ENCODE measurements at places on chromosomes 16 and 17. TPM values are rescaled to one million over a fixed set of nuclear protein-coding genes. Genes with fewer than 3 reads are reported as not detected.

The ARL17B gene
- 4.8 TPM for total RNA-seq

The ST6GALNAC1 gene
- not detected for total RNA-seq

The TBC1D3K gene
- total RNA-seq, result not detected

The CA4 gene
- total RNA-seq, result not detected

The P2RX1 gene
- total RNA-seq, result not detected

The ST6GALNAC2 gene
- not detected for total RNA-seq

DNA sequence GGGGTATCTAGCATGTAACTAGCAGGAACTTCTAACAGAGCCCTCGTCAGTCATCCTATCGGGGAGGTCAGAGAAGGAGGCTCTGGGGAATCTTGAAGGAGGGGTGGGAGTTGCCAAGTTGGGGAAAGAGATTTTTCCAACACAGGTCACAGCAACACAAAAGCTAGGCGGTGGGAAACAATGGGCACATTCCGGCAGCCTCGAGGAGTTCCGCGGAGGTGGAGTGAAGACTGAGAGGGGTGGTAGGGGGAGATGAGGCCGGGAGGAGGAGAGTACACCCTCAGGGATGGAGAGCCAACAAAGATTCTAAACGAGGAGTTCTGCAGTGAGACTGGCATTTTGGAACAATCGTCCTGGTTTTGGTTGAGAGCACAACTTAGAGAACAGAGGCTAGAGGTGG, 13.5 kb upstream of the CALB2 start:
- peaks cover 2% of the 10 kb centered on the region for H3K27me3 ChIP-seq
- H3K36me3 ChIP-seq, result no peaks in the 10 kb centered on the region
- no peak for DNase-seq
- no peak overlapping the region for H3K4me3 ChIP-seq

GRCh38 chr17:7220593-7221277, 997 bp downstream of the ACADVL start:
- H3K27ac ChIP-seq, result peak overlapping the region; percentile 73
- H3K4me1 ChIP-seq, result peaks cover 19% of the 10 kb centered on the region
- H3K36me3 ChIP-seq, result peaks cover 45% of the 10 kb centered on the region

GRCh38 chr16:6835941-6836340, 496.7 kb upstream of the RBFOX1 start:
- H3K27me3 ChIP-seq, result no peaks in the 10 kb centered on the region
- H3K36me3 ChIP-seq, result no peaks in the 10 kb centered on the region
- no peak overlapping the region for H3K27ac ChIP-seq
- no peaks in the 10 kb centered on the region for H3K4me1 ChIP-seq
- H3K4me3 ChIP-seq, result no peak overlapping the region

DNA sequence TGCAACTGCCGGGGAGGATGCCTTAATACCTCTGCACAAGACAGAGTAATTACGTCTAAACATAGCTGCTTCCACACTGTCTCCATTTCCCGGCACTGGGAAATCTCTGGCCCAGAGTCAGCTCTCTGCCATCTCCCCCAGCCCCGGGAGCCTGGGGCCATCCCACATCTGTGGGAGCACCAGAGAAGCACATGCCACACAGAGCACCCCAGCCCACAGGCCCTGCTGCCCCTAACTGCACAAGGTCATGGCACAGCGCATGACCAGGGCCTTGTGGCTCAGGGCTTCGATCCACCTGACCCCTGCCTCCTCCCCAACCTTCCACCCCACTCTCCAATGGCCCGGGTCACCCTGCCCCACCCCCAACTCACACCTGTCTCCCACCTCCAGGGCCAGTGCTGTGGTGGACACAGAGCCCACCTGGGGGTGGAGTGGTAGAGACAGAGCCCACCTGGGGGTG, 36.6 kb upstream of the RBFOX3 start:
- H3K4me3 ChIP-seq, result no peak overlapping the region
- no peak for DNase-seq
- no peaks in the 10 kb centered on the region for H3K36me3 ChIP-seq
- no peaks in the 10 kb centered on the region for H3K27me3 ChIP-seq
- H3K27ac ChIP-seq, result no peak overlapping the region
- H3K4me1 ChIP-seq, result no peaks in the 10 kb centered on the region

DNA sequence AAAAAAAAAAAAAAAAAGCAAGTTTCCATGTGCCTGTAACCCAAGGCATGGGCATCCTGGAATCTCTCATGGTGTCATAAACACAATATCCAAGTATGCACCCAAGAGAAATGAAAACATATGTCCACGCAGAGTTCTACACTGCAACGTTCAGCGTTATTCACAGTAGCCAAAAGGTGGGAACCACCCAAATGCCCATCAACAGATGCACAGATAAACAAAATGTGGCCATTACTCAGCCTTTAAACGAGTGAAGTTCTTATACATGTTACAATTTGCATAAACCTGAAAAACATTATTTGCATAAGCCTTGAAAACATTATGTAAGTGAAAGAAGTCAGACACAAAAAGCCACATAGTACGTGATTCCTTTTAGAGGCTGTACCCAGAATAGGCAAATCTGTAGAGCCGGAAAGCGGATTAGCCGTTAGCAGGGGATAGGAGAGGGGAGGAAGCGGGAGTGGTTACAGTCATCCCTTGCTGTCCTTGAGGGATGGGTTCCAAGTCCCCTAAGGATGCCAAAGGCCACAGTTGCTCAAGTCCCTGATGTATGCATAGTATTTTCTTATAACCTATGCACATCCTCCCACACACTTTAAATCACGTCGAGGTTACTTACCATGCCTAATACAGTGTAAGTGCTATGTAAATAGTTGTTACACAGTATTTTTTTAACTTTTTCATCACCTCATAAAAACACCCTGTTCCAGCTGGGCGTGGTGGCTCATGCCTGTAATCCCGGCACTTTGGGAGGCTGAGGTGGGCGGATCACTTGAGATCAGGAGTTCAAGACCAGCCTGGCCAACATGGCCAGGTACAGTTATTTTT, 47.3 kb upstream of the DNAH17 start:
- H3K36me3 ChIP-seq, result no peaks in the 10 kb centered on the region
- 0 out of 2 replicates have a peak, but pooled peaks cover 1% of the 10 kb centered on the region for H3K4me1 ChIP-seq
- no peaks in the 10 kb centered on the region for H3K27me3 ChIP-seq
- no peak overlapping the region for H3K4me3 ChIP-seq

- no peak overlapping the region for H3K4me3 ChIP-seq
- H3K27ac ChIP-seq, result no peak overlapping the region
- no peaks in the 10 kb centered on the region for H3K27me3 ChIP-seq
These were observed 178.6 kb downstream of the CPPED1 start for GRCh38 chr16:12625068-12625467.

DNA sequence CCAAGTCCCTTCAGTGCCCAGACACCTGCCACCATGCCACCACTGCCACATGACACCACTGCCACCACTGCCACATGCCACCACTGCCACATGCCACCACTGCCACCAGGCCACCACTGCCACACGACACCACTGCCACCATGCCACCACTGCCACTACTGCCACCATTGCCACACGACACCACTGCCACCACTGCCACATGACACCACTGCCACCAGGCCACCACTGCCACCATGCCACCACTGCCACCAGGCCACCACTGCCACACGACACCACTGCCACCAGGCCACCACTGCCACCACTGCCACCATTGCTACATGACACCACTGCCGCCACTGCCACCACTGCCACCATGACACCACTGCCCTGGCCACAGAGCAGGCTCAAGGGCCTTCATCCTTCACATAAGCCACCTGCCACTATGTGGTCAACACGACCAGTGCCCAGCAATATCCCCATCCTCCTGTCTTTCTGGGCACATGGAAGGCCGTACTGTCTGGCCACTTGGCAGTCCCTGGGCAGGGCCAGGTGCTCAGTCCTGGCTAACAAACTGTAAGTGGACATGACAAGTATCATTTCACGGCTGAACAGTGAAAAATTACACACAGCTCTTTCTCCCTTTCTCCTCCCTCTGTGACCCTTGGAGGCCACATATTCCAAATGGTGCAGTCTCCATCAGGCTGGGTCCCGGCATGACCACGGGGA, 33.1 kb downstream of the ABR start:
- no peak for DNase-seq
- H3K27me3 ChIP-seq, result no peaks in the 10 kb centered on the region
- peaks cover 2% of the 10 kb centered on the region for H3K4me1 ChIP-seq
- no peak overlapping the region for H3K27ac ChIP-seq

- no peak for DNase-seq
- no peak overlapping the region for H3K4me3 ChIP-seq
- no peaks in the 10 kb centered on the region for H3K27me3 ChIP-seq
- H3K4me1 ChIP-seq, result peaks cover 25% of the 10 kb centered on the region
These were observed 3.1 kb upstream of the WFIKKN1 start for GRCh38 chr16:627454-628239.

DNA sequence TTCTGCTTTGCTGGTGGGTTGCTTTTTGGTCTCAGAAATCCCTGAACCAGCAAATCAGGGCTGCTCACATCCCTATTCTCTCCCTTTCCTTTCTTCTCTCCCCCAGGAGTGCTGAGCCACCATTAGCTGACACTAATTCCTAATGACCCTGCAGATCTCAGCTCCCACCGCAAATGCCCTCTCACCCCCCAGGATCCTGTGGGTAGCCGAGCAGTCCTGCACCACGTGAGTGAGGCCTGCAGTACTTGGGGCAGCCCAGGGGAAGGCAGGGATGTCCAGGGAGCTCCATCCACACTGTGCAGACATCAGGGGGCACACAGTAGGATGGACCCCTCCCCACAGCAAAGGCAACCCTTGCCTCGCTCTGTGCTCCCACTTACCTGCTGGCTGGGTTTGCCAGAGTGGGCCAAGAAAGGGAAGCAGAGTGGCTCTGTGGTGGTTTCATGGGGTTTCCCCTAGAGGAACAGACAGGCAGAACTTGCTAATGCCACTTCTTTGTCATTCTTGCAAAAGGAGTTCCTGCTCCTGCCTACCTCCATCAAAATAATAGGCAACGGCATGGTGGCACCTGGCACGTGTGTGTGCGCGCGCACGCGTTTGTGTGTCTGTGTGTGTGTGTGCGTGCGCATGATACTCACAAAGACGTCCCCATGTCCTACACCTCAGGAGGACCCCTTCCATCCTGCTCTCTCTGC, 135.6 kb downstream of the GAS7 start:
- DNase-seq, result no peak
- no peaks in the 10 kb centered on the region for H3K36me3 ChIP-seq
- no peak overlapping the region for H3K4me3 ChIP-seq
- no peaks in the 10 kb centered on the region for H3K27me3 ChIP-seq
- no peak overlapping the region for H3K27ac ChIP-seq

DNA sequence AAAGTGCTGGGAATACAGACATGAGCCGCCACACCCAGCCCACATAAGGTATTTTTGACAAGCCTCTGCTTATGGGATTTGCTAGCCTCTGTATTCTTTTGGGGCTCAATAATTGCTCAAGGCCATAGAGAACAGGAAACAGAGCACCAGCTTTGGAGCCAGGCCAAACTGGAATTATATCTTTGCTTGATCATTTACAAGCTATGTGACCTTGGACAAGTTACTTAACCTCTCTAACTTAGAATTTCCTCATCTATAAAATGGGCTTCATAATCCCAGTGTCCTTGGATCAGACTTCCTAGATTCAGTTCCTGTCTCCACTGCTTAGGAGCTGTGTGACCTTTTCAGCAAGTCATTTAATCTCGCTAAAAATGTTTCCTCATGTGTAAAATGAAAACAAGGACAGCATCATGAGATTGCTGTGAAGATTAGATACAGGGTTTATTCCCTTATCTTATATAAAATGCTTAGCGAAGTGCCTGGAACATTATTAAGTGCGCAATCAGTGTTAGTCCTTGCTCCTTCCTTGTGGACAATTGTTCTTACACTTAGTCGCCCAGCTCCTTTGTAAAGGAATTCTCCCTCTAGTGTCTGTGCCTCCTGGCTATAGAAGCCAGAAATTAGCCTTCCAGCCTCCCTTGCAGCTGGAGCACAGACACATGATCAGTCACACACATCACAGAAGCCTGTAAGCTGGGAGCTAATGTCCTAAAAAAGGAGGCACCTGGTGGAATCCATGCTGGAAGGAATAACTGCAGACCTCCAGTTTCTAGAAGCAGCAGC, 16.6 kb downstream of the KRT9 start:
- H3K4me1 ChIP-seq, result no peaks in the 10 kb centered on the region
- H3K27ac ChIP-seq, result no peak overlapping the region
- no peak overlapping the region for H3K4me3 ChIP-seq
- no peak for DNase-seq
- H3K27me3 ChIP-seq, result peaks cover 34% of the 10 kb centered on the region

- no peak for DNase-seq
- no peak overlapping the region for H3K27ac ChIP-seq
- H3K36me3 ChIP-seq, result no peaks in the 10 kb centered on the region
- H3K27me3 ChIP-seq, result no peaks in the 10 kb centered on the region
- H3K4me1 ChIP-seq, result peaks cover 23% of the 10 kb centered on the region
- H3K4me3 ChIP-seq, result no peak overlapping the region
These were observed 13.6 kb downstream of the ZFHX3 start for GRCh38 chr16:73034374-73034773.

DNA sequence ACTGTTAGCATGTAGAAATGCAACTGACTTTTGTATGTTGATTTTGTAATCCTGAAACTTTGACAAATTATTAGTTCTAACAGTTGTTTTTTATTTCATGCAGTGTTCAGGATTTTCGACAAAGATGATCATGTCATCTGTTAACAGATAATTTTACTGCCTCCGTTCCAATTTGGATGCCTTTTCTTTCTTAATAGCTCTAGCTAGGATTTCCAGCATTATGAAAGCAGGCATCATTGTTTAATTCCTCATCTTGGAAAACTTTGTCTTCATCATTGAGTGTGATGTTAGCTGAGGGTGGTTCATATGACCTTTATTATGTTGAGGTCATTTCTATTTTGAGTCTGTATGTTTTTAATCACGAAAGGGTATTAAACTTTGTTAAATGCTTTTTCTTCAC, 31.9 kb downstream of the RMI2 start:
- no peaks in the 10 kb centered on the region for H3K27me3 ChIP-seq
- H3K4me1 ChIP-seq, result peaks cover 2% of the 10 kb centered on the region
- H3K4me3 ChIP-seq, result no peak overlapping the region

- no peak overlapping the region for H3K27ac ChIP-seq
- H3K36me3 ChIP-seq, result peaks cover 63% of the 10 kb centered on the region
- no peak for DNase-seq
- H3K27me3 ChIP-seq, result no peaks in the 10 kb centered on the region
- no peak overlapping the region for H3K4me3 ChIP-seq
These were observed 4.5 kb downstream of the NUDT16L1 start for GRCh38 chr16:4697848-4698291.

- H3K36me3 ChIP-seq, result no peaks in the 10 kb centered on the region
- no peaks in the 10 kb centered on the region for H3K4me1 ChIP-seq
These were observed 24.1 kb downstream of the SEC14L5 start for GRCh38 chr16:4982056-4982867.

GRCh38 chr17:43584666-43585102, 38.5 kb upstream of the ETV4 start:
- no peak overlapping the region for H3K27ac ChIP-seq
- DNase-seq, result peak; percentile 52
- no peak overlapping the region for H3K4me3 ChIP-seq
- no peaks in the 10 kb centered on the region for H3K27me3 ChIP-seq

GRCh38 chr17:73192894-73193701, at the start of gene COG1:
Gene COG1, plus strand, starts transcription at chr17:73193055. Its CDS starts 15 bp downstream, at chr17:73193070.
- H3K27me3 ChIP-seq, result no peaks in the 10 kb centered on the region
- peak within 1 kb of the TSS; percentile 93 for H3K27ac ChIP-seq
- peak; percentile 84 for DNase-seq
- H3K36me3 ChIP-seq, result peaks cover 21% of the 10 kb centered on the region
- H3K4me1 ChIP-seq, result peaks cover 5% of the 10 kb centered on the region

All from IMR-90 (cell line).